T-helper 22 cell (primary cell): ENCODE measurements at places on chromosomes 3 and 15.

GRCh38 chr15:55526559-55527036, 18.6 kb upstream of the DNAAF4 start:
- no peak for DNase-seq

DNA sequence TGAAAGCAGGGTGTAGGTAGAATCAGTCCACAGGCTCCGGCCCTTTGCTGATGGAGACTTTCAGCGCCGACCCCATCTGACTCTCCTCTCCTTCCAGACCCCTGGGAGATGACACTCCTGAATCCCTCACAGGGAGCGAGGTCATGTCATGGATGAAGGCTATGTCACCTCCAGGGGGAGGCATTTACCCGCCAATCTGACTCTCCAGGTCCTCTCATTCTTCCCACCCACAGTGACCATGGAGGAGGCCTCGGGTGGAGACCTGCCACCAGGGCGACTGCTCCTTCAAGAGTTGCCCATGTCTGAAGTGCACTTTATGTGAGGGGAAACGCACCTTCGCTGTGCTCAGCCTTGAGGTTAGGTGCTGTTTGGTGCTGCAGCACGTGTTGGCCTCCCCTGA, 112.7 kb downstream of the KLF13 start:
- DNase-seq, result no peak

- DNase-seq, result no peak
Measured at GRCh38 chr15:80309769-80310384, 57.9 kb upstream of the CTXND1 start.

DNA sequence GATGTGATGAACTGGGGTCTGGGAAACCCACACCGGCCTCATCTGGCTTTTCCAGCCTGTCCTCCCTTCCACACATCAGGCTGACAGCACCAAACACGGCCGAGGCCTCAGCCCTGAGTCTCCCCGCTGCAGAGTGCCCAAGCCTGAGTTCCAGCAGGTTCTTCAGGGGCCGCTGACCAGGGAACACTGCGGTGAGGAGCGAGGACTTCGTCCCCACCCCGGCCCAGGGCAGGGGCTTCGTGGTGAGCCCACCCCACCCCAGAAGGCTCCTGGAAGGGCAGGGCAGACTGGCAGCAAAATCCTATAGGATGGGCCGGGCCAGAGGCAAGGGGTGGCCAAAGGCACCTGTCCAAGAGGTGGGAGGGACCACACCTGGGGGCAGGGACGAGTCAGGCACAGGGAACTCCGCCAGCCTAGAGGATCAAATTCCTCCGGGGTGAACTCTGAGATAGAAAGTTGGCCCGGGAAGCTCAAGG, at the start of gene SLC51A:
Gene SLC51A (plus strand): TSS at position 446 of the 476 bp plus-strand sequence. CDS start 179 bp downstream, outside the sequence.
- DNase-seq, result no peak

GRCh38 chr15:94231723-94232468, 535 bp downstream of the MCTP2 start:
- no peak for DNase-seq

DNA sequence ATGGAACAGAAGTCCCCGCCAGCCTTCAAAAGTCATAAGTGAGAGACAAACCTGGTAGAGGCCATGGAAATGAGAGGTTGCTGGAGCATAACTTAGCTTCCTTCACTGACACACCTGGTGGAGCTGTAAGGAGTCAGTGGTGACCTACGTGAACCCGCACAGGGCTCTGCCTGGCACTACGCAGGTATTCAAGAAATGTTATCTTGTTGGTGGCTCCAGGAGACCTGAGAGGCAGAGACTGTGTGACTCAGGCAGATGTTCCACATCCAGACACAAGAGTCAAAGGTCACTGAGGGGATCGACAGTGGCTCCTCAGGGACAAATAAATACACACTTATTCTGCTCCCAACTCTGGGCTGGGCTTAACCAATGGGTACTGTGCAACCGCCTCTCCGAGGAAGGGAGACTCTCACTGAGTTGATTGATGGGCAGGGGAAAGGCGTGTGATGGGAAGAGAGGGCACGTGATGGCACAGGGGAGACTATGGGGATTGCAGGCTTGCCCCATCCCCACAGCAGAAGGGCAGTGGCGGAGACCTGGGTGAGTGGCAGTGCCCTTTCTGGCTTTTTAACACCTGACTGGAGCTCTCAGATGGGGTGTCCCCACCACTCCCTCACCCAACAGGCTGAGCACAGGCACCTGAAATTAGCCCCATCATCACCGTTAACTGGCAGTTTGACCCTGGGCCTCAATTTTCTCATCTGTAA, 111.7 kb upstream of the SMAD3 start:
- DNase-seq, result no peak

DNA sequence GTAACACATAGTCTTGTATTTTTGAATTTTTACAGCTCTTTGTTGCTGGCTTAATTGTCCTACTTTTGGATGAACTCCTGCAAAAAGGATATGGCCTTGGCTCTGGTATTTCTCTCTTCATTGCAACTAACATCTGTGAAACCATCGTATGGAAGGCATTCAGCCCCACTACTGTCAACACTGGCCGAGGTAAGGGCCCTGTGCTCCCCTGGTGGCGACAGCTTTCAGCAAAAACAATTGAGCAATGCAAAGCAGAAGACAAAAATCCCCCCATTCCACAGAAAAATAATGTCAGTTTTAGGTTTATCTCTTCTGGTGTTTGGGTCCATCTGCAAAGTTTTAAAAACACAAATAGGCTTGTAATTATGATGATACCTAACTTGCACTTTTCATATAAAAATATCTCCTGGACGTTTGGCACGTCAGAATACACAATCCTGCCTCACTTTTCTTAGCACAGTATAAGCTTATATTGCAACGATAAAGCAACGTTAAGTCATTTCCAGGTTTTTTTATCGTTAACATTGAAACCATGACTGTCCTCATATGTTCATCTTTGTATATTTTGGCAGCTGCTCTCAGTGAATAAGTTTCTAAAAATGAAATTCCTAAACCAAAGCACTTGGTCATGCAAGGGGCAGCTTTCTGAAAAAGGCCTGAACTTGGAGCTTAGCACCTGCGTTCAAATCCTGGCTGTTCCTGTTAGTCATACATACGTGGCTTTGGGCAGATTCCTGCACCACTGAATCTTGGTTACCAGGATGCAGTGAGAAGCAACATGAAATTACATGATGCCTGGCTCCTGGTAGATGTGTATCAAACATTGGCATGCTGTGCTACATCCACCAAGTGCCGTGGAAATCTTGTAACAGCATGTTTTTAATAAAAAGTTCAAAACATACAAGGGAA, 8.5 kb downstream of the SEC61A1 start:
- DNase-seq, result no peak

DNA sequence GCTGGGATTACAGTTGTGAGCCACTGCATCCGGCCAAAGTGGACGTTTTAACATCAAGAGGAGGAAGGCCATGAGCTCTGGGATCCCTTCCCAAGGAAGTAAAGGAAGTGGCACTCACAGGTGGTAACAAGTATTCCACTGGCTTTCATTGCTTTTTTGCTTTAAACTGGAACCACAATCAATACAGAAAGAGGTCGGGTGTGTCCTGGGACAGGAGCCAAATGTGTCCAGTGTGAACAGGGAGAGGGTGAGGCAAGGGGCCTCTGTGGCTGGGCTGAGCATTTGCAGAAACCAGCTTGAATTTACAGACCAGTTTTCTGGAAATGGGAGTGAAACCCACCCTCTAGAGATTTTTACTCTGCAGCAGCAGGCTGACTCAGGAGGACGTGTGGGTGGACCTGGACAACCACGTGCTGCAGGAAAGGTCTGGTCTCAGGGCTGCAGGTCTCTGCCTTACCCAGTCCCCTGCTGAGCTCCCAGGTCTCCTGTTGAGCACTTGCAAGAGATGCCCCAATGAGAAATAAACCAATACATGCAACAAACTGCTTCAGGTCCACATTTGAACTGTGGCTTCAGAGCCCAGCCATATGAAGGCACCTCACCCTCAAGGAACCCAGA, 42.8 kb upstream of the TMEM115 start:
- DNase-seq, result no peak

DNA sequence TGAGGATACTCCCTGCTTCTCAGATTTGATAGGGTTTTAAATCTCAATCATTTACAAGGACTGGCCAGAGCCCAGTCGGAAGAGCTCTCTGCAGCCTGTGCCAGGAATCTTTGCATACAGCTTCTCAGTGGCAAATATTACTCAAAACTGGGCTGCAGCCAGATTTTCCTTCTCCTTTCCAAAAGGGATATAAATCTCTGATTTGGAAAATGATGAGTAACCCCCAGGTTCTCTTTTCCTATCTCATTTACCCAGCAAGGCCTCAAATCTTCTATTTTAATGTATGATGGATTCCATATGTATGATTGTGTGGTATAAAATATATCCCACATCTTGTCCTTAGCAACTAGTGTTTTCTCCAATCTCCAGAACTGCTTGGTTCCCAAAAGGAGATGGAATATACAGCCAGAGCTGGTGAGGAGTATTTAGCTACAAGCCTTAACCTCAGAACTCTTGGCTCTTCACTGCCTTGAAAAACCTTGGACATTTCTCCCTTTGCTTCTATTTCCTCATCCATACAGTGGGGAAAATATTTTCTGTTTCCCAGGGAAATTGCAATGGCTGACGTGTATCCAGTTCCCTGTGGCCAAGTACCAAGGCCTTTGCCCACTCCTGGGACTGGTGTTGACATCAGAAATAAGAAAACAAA, 114.4 kb downstream of the ATG7 start:
- DNase-seq, result no peak

- no peak for DNase-seq
Measured at GRCh38 chr3:123723522-123724168, 138.8 kb upstream of the HACD2 start.

- no peak for DNase-seq
Measured at GRCh38 chr3:101806491-101806890, 27.5 kb downstream of the NXPE3 start.

- DNase-seq, result no peak
Measured at GRCh38 chr3:39149059-39149455, 4.3 kb downstream of the CSRNP1 start.
